GM13977 (cell line): ENCODE measurements at places on chromosomes 11 and 22.

GRCh38 chr11:76216536-76217325 lies 10.4 kb upstream of the WNT11 start:
- no peak for DNase-seq

DNA sequence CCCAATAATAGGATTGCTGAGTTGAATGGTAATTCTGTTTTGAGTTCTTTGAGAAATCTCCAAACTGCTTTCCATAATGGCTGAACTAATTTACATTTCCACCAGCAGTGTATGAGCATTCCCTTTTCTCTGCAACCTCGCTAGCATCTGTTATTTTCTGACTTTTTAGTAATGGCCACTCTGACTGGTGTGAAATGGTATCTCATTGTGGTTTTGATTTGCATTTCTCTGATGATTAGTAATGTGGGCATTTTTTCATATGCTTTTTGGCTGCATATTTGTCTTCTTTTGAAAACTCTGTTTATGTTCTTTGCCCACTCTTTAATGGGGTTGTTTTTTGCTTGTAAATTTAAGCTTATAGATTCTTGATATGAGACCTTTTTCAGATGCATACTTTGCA lies 97.4 kb downstream of the FDX1 start:
- DNase-seq, result no peak

- DNase-seq, result no peak
Observed at GRCh38 chr11:7787239-7787638, 9.5 kb downstream of the OR5P2 start.

DNA sequence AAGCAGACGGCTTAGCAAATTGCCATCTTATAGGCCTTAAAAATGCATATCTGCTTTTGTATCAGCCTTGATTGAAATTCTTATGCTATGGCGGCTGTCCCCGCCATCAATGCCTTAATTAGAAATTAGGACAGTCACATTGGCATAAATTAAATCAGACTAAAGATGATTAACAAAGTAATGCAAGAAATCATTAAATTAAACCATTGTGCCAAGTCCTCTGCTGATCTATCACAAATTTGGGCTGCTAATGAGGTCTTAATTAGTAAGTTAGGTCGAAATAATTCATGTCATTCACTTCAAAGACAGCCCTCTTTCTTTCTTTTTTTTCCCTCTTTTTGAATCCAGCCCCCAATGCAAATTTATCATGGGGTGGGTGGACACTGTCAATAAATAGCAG lies 159.3 kb downstream of the MIAT start:
- no peak for DNase-seq

- no peak for DNase-seq
Observed at GRCh38 chr11:73176874-73177155, 34.7 kb upstream of the FCHSD2 start.

- DNase-seq, result peak; percentile 32
Observed at GRCh38 chr11:133911171-133911570, 45.6 kb downstream of the IGSF9B start.

- DNase-seq, result no peak
Observed at GRCh38 chr11:76587820-76588454, 82.6 kb downstream of the LRRC32 start.
